SJCRH30 (cell line): ENCODE measurements at places on chromosomes 13 and 19.

DNA sequence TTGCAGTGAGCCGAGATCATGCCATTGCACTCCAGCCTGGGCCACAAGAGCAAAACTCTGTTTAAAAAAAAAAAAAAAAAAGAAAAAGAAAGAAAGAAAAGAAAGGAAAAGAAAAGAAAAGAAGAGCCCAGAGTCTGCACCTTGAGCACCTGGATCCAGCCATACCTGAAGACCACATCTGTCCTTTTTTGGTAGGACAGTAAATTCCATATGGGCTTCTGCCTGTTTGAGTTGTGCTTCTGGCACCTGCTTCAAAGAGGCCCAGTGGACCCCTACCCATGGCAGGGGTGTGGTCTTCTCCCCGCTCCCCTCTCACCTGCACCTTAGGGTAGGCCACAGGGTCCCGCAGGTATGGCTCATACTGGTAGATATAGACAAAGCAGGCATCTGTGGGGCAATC lies 5.8 kb downstream of the TM6SF2 start:
- no peak for DNase-seq

- DNase-seq, result peak; percentile 43
Measured at GRCh38 chr13:40341096-40341471, 325.4 kb downstream of the FOXO1 start.

DNA sequence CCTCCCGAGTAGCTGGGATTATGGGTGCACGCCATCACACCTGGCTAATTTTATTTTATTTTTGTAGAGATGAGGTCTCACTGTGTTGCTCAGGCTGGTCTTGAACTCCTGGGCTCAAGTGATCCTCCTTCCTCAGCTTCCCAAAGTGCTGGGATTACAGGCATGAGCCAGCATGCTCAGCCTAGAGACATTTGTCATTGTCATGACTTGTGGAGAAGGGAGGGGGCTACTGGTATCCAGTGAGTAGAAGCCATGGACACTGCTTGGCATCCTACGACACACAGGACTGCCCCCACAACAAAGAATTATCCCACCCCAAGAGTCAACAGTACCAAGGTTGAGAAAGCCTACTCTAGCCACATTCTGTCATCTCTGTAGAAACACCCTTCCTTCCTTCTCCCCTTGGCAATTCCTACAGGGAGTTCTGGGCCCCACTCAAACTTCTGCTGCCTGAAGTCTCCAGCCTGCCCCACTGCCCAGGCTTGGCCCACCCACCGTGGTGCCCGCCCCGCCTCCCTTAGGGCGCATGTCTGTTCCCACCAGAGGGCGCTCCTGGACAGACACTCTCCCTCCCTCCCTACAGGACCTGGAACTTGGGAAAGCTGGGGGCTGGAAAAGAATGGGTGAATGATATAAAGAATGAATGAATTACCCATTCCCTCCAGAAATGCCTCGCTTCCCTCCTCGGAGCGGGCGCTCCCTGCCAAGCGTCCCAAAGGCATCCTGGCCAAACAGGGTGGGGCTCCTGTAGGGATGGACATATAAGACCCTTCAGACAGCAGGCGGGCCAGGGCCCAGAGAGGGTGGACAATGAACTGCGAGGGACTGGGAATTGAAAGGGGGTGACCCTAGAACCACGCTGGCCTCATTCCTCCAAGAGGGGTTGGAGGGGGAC lies 5.5 kb upstream of the EMP3 start:
- peak; percentile 87 for DNase-seq

GRCh38 chr19:15210323-15210781 lies 9.6 kb upstream of the NOTCH3 start:
- DNase-seq, result peak; percentile 52

- no peak for DNase-seq
Measured at GRCh38 chr13:50873467-50873866, 30.0 kb upstream of the DLEU7 start.

- no peak for DNase-seq
Measured at GRCh38 chr19:46732172-46732938, 13.5 kb upstream of the FKRP start.

DNA sequence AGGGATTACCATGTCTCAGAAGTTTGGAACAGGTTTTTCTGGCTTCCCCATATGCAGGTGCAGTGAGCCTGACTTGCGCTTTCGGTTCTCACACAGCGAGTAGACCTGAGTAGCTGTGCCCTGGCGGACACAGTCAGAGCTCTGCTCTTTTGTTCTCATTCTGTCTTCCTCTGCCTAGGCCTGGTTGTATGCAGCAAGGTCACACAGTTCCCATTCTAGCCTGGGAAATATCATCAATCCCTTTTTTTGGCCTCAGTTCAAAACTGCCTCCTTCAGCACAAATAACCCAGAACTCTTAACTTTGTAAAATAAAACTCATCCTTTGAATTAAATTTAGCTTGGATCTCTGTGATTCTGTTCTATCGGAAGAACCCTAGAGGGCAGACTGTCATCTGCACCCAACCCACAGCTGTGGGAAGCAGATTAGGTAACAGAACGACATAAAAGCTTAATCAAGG lies 10.2 kb downstream of the OXGR1 start:
- no peak for DNase-seq

DNA sequence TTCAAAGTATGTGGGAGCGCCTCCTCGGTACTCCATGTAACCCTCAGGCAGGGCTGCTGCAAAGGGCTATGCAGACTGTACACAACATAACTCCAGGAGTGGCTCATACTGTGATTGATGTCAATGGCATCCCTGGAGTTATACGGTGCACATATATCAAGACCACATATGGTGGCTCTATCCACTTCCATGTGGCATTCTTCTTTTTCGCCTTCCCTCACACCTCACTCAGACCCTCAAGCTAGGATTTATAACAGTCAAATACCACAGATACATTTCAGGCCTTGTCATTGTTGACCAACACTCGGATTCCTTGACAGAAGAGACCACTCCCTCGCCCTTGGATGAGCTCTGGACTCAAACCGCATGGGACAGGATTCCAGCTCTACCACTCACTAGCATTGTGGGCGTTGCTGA lies 11.3 kb upstream of the UBL3 start:
- no peak for DNase-seq

DNA sequence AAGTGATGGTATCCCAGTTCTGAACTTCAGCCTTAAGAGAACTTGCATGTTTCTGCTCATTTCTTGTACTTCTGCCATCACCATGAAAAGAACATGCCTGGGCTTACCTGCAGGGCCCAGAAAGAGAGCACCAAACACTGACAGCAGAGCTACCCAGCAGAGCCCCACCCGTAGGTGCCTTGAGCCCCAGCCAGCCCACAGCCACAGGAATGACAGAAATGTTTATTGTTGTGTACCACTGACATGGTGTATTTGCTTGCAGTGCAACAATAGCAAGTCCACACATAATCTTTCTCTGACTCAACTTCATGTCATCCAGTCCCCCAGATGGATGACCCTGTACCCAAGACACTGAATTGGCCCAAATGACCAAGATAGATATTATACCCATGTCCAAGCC lies 195.2 kb downstream of the TSHZ3 start:
- DNase-seq, result peak; percentile 53

DNA sequence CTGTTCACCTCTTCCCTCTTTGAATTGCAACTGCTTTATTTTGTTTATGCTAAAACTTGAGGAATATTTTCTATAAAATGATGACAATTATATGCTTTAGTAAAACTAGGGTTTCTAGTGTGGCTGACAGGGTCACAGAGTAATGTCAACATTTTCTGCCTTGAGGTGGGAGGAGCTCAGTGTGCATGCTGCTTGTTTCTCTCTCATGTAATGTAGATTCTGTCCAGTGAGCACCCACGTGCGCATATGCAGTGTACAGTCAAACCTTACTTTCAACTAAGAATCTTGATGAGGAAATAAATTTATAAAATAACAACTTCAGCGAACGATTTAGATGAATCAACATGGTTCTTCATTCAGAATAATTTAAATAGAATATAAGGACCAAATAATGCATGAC lies 603.9 kb downstream of the PCDH17 start:
- DNase-seq, result no peak

- no peak for DNase-seq
Measured at GRCh38 chr13:67168384-67168783, 61.8 kb downstream of the PCDH9 start.
